ENCODE measurements at places on chromosomes 3 and 15.

DNA sequence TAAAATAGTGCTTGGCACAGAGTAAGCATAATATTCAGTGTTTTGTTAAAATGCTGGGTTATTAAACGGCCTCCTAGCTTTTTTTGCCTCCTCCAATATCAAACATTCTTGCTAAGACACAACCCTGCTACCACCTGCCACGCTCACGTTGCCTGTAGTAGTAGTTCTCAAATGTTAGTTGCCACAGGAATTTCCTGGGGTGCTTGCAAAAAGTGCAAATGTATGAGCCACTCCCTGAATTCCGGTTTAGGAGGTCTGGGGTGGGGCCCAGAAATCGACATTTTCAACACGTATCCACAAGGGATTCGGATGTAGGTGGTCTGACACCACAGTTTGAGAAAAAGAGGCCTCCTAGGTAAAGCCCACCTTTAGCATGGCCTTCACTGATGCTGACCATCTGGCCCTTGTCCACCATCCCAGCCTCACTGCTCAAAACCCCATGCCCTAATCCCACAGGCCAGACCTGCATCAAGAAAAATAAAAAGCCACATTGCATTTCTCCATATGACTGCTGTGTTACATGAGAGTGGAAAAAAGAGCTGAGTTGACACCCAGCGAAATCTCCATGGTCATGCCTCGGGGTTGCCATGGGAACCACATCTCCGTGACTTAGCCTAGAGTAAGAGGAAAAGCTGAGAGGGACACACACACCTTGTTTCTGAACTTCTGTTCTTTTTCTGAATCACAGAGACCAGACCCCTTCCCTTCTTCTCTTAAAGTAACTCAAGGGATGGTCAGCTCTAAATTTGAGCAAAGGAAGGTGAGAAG, 116.4 kb upstream of the HES1 start:
- DNase-seq, result no peak

GRCh38 chr15:51751697-51752683, 593 bp downstream of the TMOD2 start:
- peak; percentile 48 for DNase-seq

- DNase-seq, result no peak
Measured at GRCh38 chr3:152836269-152836668, 1.3 kb downstream of the P2RY1 start.

GRCh38 chr3:50930371-50931208, 255.9 kb downstream of the DOCK3 start:
- no peak for DNase-seq

DNA sequence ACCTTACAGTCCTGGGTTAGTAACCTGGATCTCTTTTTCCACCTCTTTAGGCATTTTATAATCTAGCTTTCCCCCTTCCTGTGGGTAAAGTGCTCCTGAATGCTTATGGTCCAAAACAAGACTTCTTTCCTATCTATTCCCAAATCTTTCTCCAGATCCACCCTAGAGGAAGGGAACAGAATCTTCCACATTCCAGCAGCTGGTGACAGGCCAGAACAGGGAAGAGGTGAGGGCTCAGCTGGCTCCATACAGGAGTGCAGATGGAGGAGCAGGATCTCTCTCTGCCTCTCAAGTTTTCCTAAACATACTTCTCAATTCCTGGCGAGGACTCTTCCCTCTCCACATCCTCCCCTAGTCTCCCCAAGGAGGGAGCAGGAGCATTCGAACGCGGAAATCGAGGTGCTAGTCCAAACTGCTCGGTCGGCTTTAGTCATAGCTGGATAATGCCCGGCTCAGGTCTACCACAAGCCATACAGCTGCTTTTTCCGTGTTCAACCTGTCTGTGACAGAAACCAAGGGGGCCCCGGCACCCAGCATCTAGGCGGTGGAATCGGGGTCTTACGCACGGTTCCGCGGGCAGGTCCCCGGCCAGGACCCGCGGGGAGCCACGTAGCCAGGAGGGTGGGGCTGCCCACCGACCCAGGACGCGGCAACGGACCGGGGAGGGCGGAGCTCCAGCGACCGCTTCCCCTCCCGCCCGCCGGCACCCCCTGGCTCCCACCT, 4.0 kb downstream of the RASSF1 start:
- no peak for DNase-seq

DNA sequence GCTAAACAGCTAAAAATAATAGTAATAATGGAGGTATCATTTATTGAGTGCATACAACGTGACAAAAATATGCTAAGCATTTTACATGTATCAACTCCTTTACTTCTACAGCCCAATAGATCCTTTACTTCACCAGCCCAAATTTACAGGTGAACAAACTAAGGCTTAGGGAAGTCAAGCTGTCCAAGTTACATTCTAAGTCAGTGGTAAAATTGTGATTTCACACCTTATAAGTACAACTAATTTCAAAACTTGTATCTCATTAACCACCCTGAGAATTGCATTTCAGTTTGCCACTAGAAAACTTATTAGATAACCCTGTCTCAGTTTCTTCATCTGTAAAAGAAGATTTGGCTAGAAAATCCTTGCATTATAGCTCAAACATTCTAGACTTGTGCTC, 10.7 kb downstream of the SLC33A1 start:
- no peak for DNase-seq

DNA sequence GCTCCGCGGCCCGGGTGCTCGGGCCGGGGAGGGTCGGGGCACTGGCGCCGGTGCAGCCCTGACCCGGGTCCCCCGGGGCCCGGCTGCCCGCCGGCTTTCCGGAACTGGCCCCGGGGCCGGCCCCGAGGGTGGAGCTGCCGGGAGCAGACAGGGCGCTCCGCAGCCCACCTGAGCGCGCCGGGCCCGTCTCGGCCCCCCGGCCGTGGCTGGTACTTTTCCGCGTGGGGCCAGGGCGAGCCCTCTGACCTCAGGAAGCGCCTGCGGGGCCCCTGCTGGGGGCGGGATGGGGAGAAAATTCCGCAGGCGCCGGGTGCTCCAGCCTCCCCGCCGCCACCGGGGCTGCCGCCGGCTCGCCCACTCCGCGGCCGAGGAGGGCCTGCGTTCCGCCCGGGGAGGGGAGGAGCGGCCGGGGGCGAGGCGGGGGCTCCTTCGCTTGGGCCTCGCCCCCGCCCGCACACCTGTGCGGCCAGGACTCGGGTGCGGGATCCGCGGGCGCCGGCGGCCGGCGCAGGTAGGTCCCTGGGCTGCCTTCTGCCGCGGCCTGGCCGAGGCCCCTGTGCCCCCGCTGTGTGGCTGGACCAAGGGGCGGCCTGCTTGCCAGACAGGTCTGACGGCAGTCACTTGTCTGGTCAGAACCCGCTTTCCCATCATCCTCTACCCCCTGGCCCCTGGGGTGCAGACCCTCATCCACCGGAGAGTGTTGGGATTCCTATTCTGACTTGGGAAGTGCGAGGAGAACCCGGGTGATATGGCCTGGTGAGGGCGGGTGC, 3.5 kb downstream of the FURIN start:
- DNase-seq, result peak; percentile 63

- DNase-seq, result no peak
Measured at GRCh38 chr3:14434498-14435151, 32.2 kb downstream of the SLC6A6 start.

- no peak for DNase-seq
Measured at GRCh38 chr15:60729850-60730458, 251.0 kb upstream of the ICE2 start.

DNA sequence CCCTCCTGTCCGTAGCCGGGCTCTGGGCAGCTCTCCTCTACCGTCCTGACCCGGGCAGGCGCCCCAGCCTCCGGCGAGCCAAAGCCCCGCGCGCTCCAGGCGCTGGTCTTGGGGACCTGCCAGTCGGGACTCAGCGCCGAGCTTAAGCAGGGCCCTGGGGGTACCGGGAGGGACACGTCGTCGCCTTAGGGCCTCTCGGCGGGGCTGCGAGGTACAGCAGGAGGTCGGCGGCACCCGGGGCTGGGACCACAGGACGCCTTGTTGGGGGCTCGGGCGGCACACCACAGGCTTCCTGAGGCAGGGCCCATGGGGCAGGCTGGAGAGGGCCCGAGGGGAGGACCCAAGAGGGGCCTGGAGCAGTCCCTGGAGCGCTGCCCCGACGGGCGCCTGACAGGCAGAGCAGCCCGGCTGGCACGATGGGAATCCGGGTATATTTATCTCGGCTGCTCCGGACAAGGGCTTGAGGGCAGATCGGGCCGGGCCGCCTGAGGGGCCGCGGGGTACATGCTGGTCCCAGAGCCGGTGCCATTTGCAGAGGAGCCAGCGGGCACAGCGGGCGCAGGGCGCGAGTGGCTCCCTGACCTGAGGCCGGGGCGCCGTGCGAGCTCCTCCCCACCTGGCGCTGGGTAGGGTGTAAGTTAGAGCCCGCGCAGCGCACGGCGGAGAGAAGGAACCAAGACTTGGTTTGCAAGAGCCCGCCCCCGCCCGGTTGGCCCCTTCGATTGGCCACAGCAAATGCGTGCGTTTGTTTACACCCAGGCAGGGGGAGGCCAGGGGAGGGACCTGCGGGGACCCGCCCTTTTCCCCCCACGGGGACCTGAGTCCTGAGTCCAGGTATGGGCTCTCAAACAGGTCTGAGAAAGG, 574 bp downstream of the SLC38A3 start:
- DNase-seq, result peak; percentile 73

DNA sequence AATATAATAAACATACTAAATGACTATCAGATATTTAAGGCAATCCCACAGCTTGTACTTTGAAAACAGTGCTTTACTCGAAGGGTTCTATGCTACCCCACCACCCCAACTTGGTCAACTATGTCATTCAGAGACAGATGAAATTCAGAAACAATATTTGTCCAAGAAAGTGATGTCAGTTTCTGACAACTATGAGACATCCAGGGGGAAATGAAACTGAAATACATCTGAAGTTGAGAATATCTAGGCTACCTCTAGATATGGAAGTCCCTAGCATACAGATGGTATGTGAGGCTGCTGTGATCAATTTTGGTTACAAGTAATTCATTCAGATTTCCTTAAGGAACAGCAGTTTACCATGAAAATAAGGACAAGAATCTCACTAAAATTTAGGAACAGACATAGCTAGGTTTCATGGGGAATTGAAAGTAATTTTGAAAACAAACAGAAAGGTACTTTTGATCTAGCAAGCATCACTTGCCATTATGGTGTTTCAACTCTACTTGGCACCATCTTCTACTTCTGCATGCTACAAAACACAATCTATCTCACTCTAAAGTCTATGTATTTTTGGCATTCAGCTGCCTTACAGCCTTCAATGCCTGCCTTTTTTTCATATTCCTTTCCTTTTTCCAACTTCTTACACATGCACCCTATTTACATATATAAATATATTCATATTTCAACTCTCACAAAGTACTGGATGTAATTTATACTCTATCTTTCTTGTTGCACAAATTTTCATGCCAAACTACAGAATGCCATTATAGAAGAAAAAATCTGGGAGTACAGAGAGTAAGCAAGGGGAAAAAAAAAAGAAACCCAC, 21.7 kb downstream of the ATG3 start:
- no peak for DNase-seq

DNA sequence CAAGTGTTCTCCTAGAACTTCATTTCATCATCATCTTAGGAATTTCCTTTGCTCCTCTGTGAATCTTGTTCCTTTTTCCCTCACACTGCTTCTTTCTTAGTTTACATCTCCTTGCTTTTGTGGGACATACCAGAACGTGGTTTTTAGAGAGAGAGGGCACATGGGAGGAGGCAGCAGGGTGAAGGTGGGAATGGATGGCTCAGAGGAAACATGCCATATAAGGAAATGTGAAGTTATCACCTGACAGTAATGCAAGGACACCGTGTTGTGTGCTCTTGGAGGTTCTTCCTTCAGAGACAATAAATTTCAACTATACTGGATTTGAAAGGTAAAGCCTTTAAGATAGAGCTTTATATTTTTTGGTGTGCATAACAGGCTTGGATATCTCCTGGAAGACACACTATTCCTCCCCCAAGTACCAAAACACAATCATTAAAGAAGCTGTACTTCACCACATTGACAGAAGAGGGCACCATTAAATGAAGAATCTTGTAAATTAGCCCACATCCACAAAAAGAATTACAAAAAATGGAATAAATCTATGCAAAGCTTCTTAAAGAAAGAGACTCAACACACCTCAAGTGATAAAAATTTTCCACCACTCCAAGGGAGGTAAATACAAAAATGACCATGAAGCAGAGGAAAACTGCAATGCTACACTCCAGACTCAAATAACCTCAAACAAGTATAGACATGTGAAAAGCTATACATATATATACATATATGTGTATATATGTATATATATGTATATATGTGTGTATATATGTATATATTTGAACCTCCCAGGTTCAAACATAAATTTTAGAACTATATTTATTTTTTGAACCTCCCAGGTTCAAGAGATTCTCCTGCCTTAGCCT, 26.1 kb downstream of the RPL39L start:
- peak; percentile 24 for DNase-seq

GRCh38 chr3:126676919-126677705, 22.2 kb upstream of the TXNRD3 start:
- DNase-seq, result no peak

GRCh38 chr3:145807990-145808389, 353.0 kb downstream of the PLOD2 start:
- peak; percentile 23 for DNase-seq

- DNase-seq, result no peak
Measured at GRCh38 chr3:42871592-42872196, 4.0 kb downstream of the CYP8B1 start.

DNA sequence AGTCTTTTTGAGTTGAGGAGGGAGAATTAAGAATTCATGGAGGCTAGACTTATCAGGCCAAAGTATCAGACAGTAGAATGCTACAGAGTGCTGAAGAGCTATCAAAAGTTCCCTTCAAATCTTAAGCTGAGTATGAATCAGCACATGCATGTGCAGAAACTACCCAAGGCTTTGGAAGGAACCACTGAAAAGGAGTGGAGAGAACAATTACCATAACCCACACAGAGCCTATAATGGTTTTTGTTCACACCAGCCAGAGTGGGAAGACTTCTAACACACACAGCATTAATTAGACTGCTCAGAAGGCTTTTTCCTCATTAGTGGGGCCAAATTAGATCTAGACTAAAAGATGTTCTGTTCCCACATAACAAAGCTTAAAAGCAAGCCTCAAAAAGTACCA, 83.7 kb upstream of the SLC6A11 start:
- no peak for DNase-seq

- DNase-seq, result no peak
Measured at GRCh38 chr3:2452249-2452648, 353.6 kb downstream of the CNTN4 start.

- DNase-seq, result no peak
Measured at GRCh38 chr3:197104738-197105137, 75.1 kb upstream of the MELTF start.

- DNase-seq, result no peak
Measured at GRCh38 chr15:35863655-35864054, 317.7 kb upstream of the DPH6 start.

- no peak for DNase-seq
Measured at GRCh38 chr3:35523838-35524237, 115.5 kb upstream of the ARPP21 start.

DNA sequence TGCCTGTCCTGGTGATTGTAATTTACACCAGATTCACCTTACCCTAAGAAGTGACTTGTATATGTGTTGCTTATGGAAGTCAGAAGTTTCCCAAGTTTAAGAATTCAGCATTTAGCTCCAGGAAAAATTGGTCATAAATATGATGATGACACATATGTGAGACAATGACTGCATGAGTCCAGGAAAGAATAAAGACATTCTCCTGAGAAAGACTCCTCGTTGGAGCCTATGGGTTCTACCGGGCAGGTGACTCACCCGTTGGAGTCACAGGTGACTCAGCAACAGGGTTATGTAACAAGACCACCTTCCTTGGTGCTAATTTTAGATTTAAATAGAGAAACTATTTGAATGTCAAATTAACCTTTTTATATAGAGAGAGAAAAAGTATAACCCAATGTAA, 662.4 kb downstream of the FHIT start:
- DNase-seq, result no peak

- DNase-seq, result no peak
Measured at GRCh38 chr3:127694467-127695215, 21.9 kb downstream of the ABTB1 start.

- no peak for DNase-seq
Measured at GRCh38 chr3:81658322-81658997, 103.0 kb downstream of the GBE1 start.
